ENCODE measurements at places on chromosomes 1 and 21. TPM values are rescaled to one million over a fixed set of nuclear protein-coding genes. Genes with fewer than 3 reads are reported as not detected.

Gene LCE2D
- not detected for total RNA-seq

Gene PCP4L1
- 0.39 TPM for total RNA-seq

Gene SAMSN1
- 113 TPM for total RNA-seq

DNA sequence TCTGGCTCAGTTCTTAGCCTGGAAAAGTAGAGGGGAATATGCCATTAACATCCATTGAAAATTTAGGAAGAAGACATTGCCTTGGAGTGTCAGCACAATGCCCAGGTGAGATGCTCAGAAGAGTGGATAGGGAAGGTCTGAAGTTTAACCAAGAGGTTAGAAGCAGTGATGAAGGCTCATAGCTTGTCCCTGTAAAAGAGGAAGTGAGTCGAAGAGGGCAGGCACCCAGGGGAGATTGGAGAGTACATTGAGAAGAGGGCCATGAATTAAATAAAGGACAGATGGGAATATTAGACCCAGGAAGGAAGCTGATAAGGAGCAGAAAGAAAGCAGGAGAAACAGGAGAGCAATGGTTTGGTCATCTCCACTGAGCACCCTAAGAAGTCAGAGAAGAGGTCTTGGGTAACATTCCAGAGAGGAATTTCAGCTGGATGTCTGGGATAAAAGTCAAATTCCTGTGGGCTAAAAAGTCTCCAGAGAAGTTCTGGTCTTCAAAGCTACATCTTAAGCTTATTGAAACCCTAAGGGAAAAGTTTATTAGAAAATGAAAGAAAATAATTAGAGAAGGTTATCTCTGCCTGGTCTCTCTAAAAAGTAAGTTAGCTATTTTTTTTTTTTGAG, 17.3 kb downstream of the C8B start:
- H3K36me3 ChIP-seq = no peaks in the 10 kb centered on the region
- no peaks in the 10 kb centered on the region for H3K27me3 ChIP-seq
- no peak for DNase-seq
- H3K4me3 ChIP-seq = no peak overlapping the region
- H3K4me1 ChIP-seq = no peaks in the 10 kb centered on the region

DNA sequence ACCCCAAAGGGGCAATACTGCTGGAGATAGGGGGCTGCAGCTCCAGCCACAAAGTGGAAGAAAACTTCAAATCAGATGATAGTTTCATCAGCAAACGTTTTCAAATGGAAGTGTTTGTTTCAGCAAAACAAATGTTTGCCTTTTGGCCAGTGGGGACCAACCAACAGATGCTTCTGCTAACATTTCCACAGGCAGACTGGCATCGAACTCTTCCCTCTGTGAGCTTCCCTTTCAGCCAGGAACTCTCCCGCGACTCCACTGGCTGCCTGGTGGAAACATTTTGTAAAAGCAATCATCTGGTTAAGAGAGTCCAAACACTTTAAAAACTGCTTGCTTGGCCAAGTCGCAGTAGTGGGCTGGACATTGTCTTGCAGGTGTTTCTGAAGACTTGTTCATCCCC, 30.7 kb downstream of the CENPF start:
- no peak for DNase-seq
- H3K4me1 ChIP-seq = peaks cover 25% of the 10 kb centered on the region
- H3K36me3 ChIP-seq = peaks cover 44% of the 10 kb centered on the region
- no peaks in the 10 kb centered on the region for H3K27me3 ChIP-seq

- no peaks in the 10 kb centered on the region for H3K36me3 ChIP-seq
- peaks cover 20% of the 10 kb centered on the region for H3K4me1 ChIP-seq
- no peaks in the 10 kb centered on the region for H3K27me3 ChIP-seq
- H3K27ac ChIP-seq = no peak overlapping the region
Measured at GRCh38 chr1:183218971-183219615, 33.0 kb downstream of the LAMC2 start.

GRCh38 chr1:204894606-204895005, 23.9 kb downstream of the NFASC start:
- no peak overlapping the region for H3K4me3 ChIP-seq
- no peaks in the 10 kb centered on the region for H3K4me1 ChIP-seq
- H3K27ac ChIP-seq = no peak overlapping the region

DNA sequence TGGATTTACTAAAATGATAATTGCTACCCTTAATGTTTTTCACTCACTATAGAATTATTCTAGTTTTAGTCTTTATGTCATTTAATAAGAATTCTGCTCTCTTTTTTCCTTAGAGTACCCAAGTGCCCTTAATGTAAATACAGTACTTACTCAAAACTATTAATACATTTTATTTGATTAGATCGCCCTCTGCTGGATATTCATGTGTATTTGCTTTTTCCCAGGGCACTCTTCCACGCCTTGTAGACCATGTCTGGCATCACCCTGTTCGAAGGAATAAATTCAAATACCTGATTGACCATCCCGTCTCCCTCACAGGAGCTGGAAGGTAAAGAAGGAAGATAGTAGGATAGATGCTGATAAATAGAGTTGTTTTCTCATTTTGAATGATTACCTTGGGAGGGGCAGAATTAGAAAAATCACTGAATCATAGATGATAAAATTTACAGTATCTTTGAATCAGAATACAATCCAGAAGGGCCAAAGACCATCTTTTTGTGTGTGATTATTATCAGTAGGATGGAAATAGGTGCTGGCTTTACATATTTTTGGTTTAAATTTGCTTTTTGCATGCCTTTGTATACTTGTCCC, 4.1 kb downstream of the AXDND1 start:
- H3K4me3 ChIP-seq = no peak overlapping the region
- peaks cover 2% of the 10 kb centered on the region for H3K36me3 ChIP-seq
- peaks cover 9% of the 10 kb centered on the region for H3K4me1 ChIP-seq
- no peaks in the 10 kb centered on the region for H3K27me3 ChIP-seq
- no peak overlapping the region for H3K27ac ChIP-seq

GRCh38 chr1:174052621-174053020, 30.5 kb upstream of the RC3H1 start:
- no peaks in the 10 kb centered on the region for H3K4me1 ChIP-seq
- no peak overlapping the region for H3K27ac ChIP-seq
- DNase-seq = no peak
- no peaks in the 10 kb centered on the region for H3K27me3 ChIP-seq
- H3K36me3 ChIP-seq = no peaks in the 10 kb centered on the region

DNA sequence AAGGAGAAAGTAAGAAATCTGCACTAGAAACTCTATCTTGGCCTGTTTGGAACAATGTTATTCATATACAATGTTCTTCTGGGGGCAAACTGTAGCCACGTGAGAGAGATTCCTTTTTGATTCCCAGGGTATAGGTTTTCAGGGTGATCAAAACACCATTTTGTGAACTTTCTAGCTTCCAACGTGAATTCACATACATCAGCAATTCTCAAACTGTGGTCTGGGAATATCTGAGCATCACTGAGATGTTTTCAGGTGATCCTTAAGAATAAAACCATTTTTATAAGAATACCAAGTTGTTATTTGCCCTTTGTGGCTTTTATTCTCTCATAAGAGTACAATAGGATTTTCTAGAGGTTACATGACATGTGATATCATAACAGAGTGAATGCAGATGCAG, 66.9 kb upstream of the ATP1A1 start:
- H3K27me3 ChIP-seq = no peaks in the 10 kb centered on the region
- H3K36me3 ChIP-seq = peaks cover 2% of the 10 kb centered on the region
- no peak for DNase-seq
- H3K27ac ChIP-seq = no peak overlapping the region
- peaks cover 8% of the 10 kb centered on the region for H3K4me1 ChIP-seq
- no peak overlapping the region for H3K4me3 ChIP-seq

DNA sequence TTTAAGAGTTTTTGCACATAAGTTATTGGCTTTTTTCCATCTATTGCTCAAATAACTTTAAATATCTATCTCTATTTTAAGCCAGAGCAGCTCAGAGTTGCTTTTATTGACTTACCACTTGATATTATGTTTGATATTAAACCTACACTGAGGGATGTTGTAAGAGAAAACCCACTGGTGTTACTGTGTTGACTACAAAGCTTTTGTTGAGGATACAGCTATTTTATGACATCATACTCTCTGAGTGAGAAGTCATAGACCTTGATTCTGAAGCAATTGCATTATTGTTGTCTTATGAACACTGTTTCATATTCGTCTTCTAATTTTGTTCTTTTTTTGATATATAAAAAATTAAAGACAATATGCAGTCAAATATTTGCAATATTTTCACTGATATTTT, 560.4 kb downstream of the PTBP2 start:
- H3K4me1 ChIP-seq = peaks cover 7% of the 10 kb centered on the region
- no peak overlapping the region for H3K4me3 ChIP-seq
- H3K27ac ChIP-seq = no peak overlapping the region
- no peaks in the 10 kb centered on the region for H3K27me3 ChIP-seq
- peaks cover 40% of the 10 kb centered on the region for H3K36me3 ChIP-seq

- H3K27ac ChIP-seq = no peak overlapping the region
- H3K4me3 ChIP-seq = no peak overlapping the region
- H3K36me3 ChIP-seq = no peaks in the 10 kb centered on the region
Measured at GRCh38 chr1:111847466-111847865, 91.8 kb downstream of the DDX20 start.

- no peak overlapping the region for H3K4me3 ChIP-seq
- H3K27me3 ChIP-seq = peaks cover 24% of the 10 kb centered on the region
- no peak for DNase-seq
- peaks cover 1% of the 10 kb centered on the region for H3K4me1 ChIP-seq
- no peak overlapping the region for H3K27ac ChIP-seq
Measured at GRCh38 chr1:165442053-165442452, 2.9 kb downstream of the RXRG start.

DNA sequence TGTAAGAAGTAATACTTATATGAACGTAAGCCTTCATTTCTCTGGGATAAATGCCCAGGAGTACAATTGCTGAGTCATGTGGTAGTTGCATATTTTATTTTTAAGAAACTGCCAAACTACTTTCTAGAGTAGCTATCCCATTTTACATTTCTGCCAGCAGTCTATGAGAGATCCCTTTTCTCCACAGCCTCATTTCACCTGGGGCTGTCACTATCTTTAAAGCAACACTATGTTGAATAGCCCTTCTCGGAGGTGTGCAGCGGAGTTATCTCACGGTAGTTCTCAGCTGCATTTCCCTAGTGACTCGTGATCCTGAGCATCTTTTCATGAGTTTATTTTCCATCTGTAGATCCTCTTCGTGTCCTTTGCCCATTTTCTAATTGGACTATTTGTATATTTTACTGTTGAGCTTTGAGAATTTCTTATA, 93.4 kb downstream of the ADARB1 start:
- no peaks in the 10 kb centered on the region for H3K36me3 ChIP-seq
- H3K4me3 ChIP-seq = no peak overlapping the region
- no peak for DNase-seq
- H3K4me1 ChIP-seq = peaks cover 18% of the 10 kb centered on the region
- no peaks in the 10 kb centered on the region for H3K27me3 ChIP-seq

DNA sequence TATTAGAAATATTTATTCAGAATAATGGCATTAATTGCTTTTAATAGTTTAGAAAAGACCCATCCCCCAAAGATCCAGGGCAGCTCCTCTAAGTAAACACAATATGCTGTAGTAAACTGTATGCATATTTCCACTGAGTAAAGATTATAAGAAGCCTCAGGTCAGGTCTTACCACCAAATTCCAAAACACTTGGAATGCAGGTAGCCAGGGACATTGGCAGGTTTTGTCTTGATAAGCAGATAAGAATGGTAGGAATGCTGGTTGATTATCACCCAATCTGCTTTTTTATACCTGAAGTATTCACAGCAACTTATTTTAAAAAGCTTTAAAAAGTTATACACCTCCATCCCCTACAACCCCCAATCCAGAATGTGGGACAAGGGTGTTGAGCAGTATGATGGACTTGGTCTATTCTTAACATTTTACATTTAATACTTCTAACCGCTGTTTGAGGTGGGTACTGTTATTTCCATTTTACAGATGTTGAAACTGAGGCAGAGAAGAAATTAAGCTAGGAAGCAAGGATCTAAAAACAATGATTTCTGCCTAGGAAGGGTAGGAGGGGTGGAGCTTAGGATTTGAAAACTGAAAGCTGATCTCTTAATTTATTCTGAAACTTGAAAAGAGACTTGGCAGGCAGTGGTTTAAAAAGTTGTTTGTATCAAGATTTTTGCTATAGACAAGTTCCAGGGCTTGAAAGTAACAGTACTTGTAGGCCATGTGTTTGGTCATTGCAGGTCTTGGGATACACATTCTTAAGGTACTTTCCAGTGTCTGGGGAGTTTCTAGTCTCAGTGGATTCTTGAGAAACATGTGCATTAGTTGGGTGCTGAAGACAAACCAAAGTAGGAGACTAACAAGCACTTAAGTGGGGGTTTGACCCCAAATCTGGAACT, 15.6 kb upstream of the THEM4 start:
- H3K27ac ChIP-seq = peak overlapping the region; percentile 46
- no peak for DNase-seq
